Neural progenitor cell (in vitro differentiated cells): ENCODE measurements at places on chromosomes 7 and 10.

DNA sequence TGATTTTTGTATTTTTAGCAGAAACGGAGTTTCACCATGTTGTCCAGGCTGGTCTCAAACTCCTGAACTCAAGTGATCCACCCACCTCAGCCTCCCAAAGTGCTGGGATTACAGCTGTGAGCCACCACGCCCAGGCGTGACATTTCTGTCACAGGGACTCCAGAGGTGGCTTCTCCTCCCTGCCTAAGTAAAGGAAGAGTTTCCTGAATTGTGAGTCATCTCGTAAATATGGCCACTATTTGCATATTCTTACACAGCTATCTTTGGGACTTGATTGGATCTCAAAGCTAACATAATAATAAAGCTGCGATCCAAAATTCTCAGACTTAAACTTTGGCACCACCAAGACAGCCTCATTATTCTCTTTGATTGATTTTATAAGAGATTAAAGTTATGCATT lies 50.1 kb downstream of the ADARB2 start:
- peaks cover 2% of the 10 kb centered on the region for H3K4me1 ChIP-seq
- DNase-seq = no peak
- H3K27me3 ChIP-seq = no peaks in the 10 kb centered on the region
- H3K27ac ChIP-seq = no peak overlapping the region
- H3K4me3 ChIP-seq = no peak overlapping the region

DNA sequence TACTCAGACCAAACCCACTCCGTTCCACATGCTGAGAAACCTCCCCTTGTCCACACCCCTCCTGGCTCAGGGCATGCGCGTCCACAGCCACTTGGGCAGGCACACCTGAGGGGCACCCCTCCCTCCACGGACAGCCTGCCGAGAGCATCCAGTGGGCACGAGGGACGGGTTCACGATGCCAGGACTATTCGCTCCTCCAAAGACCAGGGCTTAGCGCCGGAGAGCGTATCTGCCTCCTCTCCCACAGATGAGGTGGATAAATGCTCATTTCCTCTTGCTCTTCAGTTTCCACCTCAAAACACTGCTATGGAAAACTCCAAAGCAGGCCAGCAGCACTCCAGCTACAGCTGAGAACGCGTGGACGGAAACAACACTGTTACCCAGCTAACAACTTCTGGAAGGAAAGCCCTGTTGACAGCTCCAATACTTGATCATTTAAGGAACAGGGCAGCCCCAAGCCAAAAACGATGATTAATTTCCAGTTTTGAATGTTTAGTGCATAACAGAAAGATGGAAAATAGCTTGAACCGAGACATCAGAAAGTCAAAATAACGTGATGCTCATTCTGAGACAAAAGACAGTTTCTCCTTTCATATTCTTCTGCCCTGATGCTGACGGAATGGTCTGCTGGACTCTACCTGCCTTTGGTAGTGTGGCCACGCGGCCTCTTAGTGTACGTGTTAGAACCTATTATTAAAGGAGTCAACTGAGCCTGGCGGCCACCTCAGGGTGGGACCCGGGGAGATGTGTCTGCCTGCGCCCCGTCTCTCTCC lies 204.7 kb downstream of the DNAJB6 start:
- H3K4me3 ChIP-seq = no peak overlapping the region
- peaks cover 2% of the 10 kb centered on the region for H3K27me3 ChIP-seq
- no peaks in the 10 kb centered on the region for H3K36me3 ChIP-seq
- H3K4me1 ChIP-seq = no peaks in the 10 kb centered on the region
- DNase-seq = no peak

DNA sequence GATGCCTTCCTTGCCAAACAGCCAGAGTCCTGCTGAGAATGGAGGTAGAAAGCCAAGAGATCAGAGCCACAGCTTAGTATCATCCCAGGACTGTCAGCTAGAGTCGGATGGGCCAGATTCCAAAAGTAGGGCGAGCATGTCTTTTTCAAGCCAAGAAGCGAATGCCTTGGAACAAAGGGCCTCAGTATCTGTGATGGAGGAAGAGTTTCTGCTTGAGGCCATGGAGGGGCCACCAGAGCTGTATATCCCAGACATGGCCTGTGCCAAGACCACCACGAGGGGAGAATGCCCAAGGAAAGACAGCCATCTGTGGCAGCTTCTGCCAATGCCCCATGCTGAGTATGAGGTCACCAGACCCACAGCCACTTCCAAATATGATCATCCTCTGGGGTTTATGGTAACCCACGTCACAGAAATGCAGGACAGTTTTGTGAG lies 44.3 kb upstream of the PPP1R17 start:
- no peak overlapping the region for H3K4me3 ChIP-seq
- H3K4me1 ChIP-seq = no peaks in the 10 kb centered on the region
- H3K27me3 ChIP-seq = no peaks in the 10 kb centered on the region
- H3K36me3 ChIP-seq = no peaks in the 10 kb centered on the region

GRCh38 chr7:142669074-142669654 lies 80.1 kb upstream of the PRSS1 start:
- DNase-seq = peak; percentile 20
- H3K36me3 ChIP-seq = no peaks in the 10 kb centered on the region
- H3K4me3 ChIP-seq = no peak overlapping the region
- no peak overlapping the region for H3K27ac ChIP-seq
- H3K4me1 ChIP-seq = no peaks in the 10 kb centered on the region
- H3K27me3 ChIP-seq = no peaks in the 10 kb centered on the region

GRCh38 chr7:41431671-41432070 lies 271.2 kb downstream of the INHBA start:
- no peaks in the 10 kb centered on the region for H3K4me1 ChIP-seq
- no peaks in the 10 kb centered on the region for H3K27me3 ChIP-seq
- H3K27ac ChIP-seq = no peak overlapping the region
- no peak for DNase-seq
